Fibroblast of gingiva (primary cell): ENCODE measurements at places on chromosomes 2 and 18.

- DNase-seq = peak; percentile 94
These were observed 404.3 kb downstream of the XIRP2 start for GRCh38 chr2:167292430-167293171.

DNA sequence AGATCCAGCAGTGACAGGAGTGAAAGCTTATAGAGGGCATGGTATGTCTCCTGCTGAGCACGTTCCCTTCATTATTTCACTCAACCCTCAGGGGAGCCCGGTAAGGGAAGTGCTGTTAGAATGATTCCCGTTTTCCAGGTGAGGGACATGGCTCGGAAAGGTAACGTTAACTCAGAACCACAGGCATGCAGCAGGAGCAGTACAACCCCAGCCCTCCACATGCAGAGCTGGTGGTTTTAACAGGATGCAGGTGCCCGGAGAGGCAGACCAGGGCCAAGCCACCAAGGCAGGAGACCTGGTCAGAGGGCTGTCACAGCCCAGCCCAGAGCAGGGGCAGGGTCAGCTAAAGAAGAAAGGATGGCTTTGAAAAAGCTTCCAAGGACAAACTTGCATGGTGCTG, 268.5 kb downstream of the SH3BP4 start:
- no peak for DNase-seq

GRCh38 chr2:98773907-98774306, 43.0 kb upstream of the MGAT4A start:
- DNase-seq = no peak

DNA sequence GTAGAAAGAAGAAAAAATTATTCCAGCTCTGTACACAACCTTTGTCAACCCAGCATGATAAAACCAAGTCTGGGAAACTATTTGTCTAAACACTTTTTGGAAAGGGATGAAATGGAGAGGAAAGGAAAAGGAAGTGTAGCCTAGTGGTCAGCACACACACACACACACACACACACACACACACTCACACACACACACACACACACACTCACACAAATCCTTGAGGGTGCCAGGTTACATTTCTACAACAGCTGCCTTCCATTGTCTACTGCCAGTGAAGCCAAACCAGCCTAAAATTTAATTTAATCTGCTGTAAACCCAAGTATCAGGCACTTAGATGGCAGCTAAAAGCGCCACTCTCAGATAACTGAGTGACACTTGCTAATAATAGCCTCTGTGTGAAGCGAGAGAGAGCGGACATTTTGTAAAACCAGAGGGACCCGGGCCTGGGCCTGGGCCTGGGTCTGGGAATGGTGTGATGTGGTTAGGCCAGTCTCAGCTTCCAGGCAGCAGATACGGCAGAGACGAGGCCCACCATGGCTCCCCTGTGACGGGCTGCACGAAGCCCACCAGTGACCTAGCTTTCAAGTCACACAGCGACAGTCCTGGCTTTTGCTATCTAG, 32.4 kb downstream of the BCL11A start:
- DNase-seq = no peak

DNA sequence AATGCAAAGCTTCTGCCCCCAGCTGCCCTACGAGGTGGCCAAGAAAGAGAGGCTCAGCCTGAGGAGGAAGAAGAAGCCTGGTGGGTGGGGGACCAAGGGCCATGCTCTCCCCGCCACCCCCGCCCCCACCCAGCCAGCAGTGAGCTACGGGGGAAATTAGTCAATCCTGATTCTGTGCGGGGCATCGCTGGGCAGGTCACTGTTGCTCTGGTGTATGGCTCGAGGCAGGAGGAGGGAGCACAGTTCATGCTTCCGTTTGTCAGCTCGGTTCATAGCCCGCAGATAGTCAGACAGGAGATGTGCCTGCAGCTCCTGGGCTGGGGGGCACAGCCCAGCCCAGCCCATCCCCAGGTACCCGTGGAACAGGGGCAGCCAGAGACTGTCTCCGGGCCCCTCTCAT, 17.1 kb downstream of the RAMP1 start:
- DNase-seq = no peak

DNA sequence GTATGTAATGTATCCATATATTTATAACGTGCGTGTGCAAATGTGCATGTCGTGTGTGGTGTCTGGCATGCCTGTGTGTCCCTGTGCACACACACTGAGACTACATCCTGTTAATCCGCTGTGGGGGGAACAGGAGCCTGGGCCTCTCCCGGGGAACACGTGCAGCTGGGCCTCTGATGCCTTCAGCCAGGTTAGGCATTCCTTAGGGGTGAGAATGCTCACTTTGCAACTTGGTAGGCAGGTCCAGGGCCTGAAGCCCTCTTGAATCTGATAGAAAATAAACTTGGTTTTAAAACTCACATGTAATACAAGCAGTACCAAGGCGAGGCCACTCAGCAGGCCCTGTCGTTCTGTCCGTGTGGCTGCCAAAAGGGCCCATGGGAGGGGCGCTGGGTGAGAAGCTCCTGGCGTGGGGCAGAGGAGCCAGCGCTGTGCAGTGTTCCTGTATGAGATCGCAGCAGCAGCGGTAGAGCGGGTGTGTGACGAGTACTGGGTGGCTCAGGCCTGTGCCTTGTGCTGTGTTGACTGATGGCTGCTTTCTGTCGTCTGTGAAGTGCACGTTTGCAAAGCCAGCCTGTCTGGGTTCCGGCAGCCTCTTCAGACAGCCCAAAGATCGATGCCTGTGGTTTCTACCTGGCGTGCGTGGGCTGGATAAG, 16.2 kb downstream of the SALL3 start:
- DNase-seq = no peak

DNA sequence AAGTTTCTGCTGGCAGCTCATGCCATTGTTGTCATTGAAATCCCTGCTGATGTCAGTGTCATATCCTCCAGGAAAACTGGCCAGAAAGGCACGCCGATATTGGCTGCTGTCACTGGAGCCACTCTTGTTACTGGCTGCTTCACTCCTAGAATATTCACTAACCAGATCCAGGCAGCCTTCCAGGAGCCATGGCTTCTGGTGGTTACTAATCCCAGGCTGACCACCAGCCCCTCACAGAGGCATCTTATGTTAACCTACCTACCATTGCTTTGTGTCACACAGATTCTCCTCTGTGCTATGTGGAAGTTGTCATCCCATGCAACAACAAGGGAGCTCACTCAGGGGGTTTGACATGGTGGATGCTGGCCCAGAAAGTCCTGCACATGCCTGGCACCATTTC, 27.0 kb upstream of the MTX2 start:
- DNase-seq = no peak

- no peak for DNase-seq
These were observed 116.5 kb upstream of the BOD1L2 start for GRCh38 chr18:57030417-57030816.

- DNase-seq = no peak
These were observed 2.5 kb downstream of the CHN1 start for GRCh38 chr2:175002547-175003274.

DNA sequence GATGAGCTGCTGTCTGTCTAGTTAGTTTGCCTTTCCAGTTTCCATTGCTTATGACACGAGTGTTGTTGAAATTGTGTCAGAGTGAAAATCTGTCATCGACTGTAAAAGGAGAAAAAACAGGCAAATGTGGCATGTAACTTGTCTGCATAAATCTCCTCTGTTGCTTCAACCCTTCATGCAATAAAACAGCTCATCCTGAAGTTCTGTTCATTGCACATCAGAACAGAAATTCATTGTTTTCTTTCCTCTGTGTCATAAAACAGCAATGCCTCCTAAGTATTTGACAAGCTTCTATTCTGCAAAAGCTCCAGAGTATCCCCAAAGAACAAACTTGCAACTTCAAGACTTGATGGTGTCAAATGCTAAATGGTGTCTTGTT, 432.1 kb downstream of the MEIS1 start:
- no peak for DNase-seq

DNA sequence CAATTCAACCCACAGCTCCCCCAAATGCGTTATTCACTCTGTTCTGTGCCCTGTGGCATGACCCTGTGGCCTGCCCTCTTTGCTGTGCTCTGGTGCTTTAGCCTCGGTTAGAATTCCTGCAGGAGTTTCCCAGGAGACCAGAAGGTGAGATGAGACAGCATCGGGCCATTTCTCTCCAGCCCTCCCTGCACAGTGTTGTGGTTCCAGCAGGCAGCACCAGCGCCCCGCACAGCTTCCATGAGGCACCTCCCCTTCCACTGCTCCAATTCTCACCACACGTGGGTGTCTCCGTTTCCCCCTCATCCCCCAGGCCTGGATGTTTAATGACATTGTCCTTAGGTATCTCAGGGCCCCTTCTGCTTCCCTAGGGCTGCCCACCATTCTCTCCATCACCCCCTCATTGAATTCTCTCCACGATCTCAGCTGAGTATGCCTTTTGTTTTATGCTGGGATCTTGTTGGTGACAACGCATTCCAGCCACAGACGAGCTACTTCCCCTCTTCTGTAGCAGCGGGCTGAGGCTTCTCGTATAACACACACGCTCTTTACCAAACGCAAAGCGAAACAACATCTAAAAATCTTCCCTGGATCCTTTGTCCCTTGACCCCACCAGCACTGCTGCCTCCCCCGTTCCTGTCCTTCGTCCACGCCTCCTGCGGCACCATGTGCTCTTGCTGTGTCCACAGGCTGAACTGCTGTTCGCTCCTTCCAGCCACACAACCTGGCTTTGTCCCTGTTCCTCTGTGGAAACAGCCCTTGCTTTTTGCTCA, 35.1 kb downstream of the ACKR3 start:
- DNase-seq = no peak

DNA sequence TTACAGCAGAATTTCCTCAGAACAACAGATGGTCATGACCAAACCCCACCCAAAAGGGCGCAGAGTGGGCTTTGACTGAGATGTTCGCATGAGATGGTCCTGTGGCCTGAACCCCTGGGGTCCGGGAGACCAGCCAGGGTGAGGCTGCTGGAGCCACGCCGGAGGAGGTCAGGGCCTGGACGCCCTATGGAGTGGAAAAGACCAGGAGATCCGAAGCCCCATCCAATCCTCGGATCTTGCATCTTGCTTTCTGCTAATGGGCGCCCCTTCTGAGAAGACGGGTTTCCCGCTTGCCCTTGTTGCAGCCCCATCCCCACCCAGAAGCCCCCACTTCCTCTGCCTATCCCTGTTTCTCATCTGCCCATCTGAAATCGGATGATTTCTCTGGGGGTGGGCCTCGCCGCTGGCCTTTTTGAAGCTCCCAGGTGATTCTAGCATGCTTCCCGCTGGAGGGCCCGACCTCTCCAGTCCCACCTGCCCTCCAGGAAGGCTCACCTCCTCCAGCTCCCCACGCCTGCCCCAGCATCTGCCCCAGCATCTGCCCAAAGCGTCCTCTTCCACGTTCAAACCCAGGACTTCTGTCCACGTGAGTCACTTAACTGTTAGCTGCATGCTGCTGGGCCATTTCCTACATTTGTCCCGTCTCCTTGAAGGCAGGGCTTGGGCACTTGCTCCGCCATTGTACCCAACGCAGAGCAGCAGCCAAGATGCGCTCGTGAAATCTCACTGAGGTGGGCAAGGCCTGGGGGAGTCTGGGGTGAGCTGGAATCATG, 4.3 kb upstream of the CNDP1 start:
- no peak for DNase-seq

GRCh38 chr2:102010902-102011301, 19.1 kb downstream of the IL1R2 start:
- no peak for DNase-seq

GRCh38 chr2:212535996-212536816, 2.4 kb downstream of the ERBB4 start:
- DNase-seq = no peak

DNA sequence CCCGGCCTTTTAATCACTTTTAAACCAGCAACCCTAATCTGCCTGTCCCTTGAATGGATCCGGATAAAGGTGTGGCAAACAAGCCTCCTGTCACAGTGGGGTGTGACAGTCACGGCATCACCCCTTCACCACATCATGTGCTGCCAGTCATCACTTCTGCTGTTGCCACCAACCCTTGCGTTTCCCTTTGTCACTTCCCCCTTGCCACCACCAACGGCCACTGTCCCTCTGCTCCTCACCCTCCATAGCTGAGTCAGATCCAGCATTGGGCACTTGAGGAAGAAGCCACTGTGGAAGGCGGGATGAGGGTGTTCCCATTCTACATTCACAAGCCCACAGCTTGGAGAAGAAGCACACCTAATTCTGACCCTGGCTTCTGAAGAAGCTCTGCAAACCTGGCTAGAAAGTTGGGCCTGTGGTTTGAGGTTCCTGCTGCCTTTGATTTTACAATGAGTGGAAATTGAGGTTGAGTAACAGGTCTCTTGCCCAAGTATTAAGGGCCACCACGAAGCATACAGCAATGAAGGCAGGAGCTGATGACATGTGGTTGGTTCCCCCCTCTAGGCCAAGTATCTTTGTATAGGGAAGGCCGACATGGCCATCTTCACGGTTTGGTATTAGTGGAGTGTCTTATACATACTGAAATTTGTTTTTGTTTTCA, 22.9 kb upstream of the DARS1 start:
- DNase-seq = no peak

DNA sequence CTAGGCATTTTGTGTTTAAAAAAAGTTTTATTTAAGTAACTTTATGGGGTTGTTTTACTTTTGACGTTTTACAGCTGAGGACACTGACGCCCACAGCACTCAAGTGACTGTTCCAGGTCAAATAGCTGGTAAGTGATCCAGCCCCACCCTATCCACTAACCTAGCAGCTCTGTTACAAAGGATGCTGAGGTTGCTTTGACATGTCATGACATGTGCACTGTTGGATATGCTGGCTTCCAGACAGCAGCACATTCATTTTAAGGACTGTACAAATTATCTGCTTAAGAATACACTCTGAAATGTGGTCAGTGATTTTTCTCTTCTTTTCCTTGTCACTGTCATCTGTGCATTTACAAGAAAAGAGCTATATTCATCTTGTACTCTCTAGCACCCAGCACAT, 417.5 kb downstream of the ZEB2 start:
- no peak for DNase-seq

DNA sequence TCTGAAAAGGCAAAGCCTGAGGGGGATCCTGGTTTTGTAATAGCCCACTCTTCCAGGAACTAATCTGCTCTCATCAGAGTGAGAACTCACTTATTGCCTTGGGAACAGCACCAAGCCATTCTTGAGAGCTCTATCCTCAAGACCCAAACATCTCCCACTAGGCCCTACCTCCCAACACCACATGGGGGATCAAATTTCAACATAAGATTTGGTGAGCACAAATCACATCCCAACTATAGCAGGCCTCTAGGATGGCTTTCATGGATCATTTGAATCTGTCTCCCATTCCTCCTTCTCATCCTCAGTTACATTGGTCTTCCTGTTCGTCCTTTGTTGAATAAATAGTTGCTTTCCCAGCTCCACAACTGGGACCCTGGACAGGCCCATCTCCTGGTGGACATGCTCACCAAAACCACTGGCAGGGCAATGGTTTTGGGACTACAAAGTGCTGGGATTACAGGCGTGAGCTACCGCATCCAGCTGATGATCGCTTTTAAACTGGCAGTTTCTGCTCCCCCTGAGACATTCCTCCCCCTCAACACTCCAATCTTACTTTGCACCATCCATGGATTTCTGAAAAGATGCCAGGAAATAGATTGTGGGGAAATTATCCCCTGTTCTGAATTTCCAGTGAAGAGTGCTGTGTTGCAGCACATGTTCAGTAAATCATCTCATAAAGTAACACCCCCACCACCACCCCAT, 42.6 kb downstream of the MCFD2 start:
- DNase-seq = no peak
